ENCODE measurements at places on chromosomes 5 and 9. TPM values are rescaled to one million over a fixed set of nuclear protein-coding genes. Genes with fewer than 3 reads are reported as not detected.

The RIMOC1 gene
- polyA plus RNA-seq, result 8.4 TPM

The GKAP1 gene
- 5.1 TPM for polyA plus RNA-seq

The NINJ1 gene
- polyA plus RNA-seq, result 103 TPM

The TMEM245 gene
- 24.4 TPM for polyA plus RNA-seq

The SPATA31C1 gene
- polyA plus RNA-seq, result not detected

The TRIM23 gene
- polyA plus RNA-seq, result 12.8 TPM

The CRAT gene
- polyA plus RNA-seq, result 20.1 TPM

The CLIC3 gene
- polyA plus RNA-seq, result 52.1 TPM

The SPINK6 gene
- polyA plus RNA-seq, result not detected

The FAM200C gene
- 0.12 TPM for polyA plus RNA-seq

The CYLC2 gene
- not detected for polyA plus RNA-seq

The UQCRQ gene
- polyA plus RNA-seq, result 663 TPM

The ACSL6 gene
- polyA plus RNA-seq, result 20.7 TPM

The SLC1A1 gene
- polyA plus RNA-seq, result not detected

The MROH2B gene
- not detected for polyA plus RNA-seq

The PRLR gene
- not detected for polyA plus RNA-seq

The TAS2R1 gene
- polyA plus RNA-seq, result not detected

The PDCD1LG2 gene
- polyA plus RNA-seq, result not detected

The EPB41L4B gene
- not detected for polyA plus RNA-seq

The ANKRD33B gene
- 0.06 TPM for polyA plus RNA-seq

The GRXCR2 gene
- not detected for polyA plus RNA-seq

The SLC36A3 gene
- not detected for polyA plus RNA-seq

The CDH9 gene
- not detected for polyA plus RNA-seq

The IQGAP2 gene
- polyA plus RNA-seq, result 70.5 TPM

The OR1Q1 gene
- polyA plus RNA-seq, result not detected

The KIF20A gene
- polyA plus RNA-seq, result 0.13 TPM

The WHRN gene
- 5.5 TPM for polyA plus RNA-seq

Measured in CD8-positive, alpha-beta memory T cell (primary cell).